NCI-H1105 (cell line): ENCODE measurements at places on chromosomes 11 and 22.

- DNase-seq: no peak
Measured at GRCh38 chr11:61287338-61287977, 7.7 kb downstream of the VWCE start.

DNA sequence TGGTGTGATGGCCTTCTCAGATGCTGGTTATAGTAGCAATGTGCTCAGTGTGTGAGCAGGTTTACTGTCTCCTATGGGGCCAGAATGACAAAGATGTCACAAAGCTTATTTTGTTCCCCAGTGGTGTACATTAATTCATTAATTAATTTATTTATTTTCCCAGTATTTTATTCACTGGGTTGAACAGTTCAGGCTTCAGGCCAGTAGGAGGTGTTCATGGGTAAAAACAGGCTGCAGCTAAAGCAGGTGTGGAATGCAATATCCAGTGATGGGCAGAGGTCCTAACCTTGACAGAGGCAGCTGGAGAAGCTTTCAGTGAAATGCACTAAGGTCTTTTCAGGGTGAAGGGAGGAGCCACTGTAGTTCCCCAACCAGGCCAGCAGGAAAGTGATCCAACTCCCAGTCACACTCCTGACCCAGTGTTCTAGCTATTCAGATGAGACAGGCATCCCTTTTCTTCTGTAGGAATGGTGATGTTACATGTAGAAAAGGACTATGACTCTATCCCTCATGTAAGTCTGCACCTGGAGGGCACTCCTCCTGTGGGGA lies 7.8 kb upstream of the FANCF start:
- no peak for DNase-seq

GRCh38 chr11:96309016-96309642 lies 33.9 kb downstream of the MAML2 start:
- no peak for DNase-seq

GRCh38 chr22:27385261-27385998 lies 416.1 kb downstream of the MN1 start:
- DNase-seq: no peak

DNA sequence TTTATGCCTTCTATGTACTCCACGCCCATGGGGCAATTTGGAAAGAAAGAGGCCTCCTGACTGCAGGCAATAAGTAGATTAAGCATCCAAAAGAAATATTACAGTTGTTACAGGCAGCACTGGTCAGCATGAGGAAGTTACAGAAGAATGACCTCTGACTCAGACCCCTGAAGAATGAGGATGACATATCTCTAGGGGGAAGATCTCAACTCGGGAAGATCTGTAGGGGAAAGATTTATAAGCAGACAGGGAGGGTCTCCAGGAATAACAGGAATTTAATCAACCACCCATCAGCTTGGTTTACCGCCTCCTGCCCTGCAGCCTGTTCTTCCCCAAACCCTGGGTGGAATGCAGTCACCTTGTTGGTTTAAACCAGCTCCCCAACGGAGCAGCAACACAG lies 58.0 kb downstream of the RCN1 start:
- DNase-seq: no peak

- DNase-seq: no peak
Measured at GRCh38 chr11:79331203-79331901, 109.5 kb downstream of the TENM4 start.

GRCh38 chr11:107819361-107820014 lies 39.1 kb downstream of the SLC35F2 start:
- DNase-seq: no peak

GRCh38 chr11:84021291-84021690 lies 735.1 kb upstream of the CCDC90B start:
- no peak for DNase-seq

DNA sequence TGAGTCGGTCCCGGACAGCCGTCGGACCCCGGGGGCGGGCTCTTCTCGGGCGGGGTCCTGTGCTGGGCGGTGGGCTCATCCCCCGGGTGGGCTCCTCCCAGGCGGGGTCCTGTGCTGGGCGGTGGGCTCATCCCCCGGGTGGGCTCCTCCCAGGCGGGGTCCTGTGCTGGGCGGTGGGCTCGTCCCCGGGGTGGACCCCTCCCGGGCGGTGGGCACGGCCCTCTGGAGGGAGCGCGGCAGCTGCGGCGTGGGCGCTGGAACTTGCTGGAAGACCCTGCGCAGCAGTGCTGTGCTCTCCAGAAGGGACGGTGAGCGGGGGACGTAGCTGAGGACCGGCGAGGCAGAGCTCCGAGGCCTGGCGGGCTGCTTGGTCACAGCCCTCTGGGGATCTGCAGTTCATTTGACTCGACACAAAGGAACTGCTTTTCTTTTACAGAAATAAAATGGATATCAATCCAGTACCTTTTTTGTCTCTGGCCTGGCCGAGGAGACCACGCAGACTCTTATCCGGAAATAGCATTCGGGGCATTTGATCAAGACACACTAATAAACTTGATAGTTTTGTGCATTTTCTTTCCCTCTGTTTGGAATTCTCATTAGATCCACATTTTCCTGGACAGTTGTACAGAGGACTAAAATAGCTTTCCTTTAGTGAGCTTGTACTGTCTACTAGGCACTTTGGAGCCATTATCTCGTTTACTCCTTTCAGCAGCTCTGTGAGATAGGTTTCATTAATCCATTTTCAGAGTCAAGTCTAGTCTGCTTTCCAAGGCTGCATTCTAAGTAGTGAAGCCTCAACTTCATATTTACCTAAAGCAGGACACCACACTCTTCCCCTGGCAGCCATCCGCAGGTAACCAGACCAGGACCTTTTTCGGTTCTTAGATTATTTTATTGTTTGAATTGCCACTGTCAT lies 812 bp downstream of the JAM3 start:
- peak; percentile 46 for DNase-seq

DNA sequence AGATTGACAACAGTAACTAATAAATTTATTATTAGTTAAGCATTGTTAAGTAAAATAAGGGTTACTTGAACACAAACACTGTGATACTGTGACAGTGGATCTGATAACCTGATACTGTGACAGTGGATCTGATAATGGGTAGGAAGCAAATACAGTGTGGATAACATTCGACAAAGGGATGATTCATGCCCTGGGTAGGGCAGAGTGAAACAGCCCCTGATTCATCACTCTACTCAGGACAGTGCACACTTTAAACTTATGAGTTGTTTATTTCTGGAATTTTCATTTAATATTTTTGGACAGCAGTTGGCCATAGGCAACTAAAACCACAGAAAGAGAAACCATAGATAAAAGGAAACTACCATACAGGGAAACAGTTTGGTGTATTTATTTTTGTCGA lies 60.8 kb upstream of the CTSC start:
- DNase-seq: no peak

- no peak for DNase-seq
Measured at GRCh38 chr11:69212798-69213110, 57.0 kb downstream of the SMIM38 start.

DNA sequence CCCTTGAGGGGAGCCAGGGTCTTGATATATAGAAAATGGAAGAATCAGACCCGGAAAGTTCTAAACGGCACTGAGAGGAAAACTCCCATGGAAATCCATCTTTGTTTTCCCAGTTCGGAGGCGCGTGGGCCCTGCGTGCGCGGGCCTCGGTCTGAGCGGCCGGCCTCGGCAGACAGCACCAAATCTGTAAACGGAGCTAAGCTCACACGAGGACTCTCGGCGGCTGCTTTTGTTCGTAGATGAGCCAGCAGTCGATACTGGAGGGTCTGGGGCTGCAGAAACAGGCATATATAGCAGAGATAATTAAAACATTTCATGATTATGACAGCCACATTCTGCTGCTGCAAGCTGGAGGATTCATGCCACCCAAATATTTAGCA lies 68.5 kb upstream of the PPARA start:
- no peak for DNase-seq

GRCh38 chr11:135075740-135076139 lies 663.7 kb upstream of the B3GAT1 start:
- DNase-seq: no peak

DNA sequence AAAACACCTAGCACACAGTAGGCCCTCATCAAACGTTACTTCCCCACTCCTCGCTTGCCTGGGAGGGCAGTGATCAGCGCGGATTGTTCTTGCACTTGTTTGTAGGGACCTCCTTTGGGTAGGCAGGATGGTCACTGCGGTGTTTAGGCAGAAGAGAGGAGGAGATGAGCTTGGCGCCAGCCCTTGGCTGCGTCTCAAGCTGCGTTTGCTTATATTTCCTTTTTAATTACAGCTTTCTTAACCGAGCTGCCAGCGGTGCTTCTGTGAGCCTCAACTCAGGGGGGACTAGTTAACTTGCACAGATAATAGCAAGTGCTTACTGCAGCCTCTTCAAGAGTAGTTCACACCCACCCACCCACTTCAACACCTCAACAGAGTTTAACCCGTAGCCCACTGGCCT lies 15.1 kb downstream of the IFT27 start:
- no peak for DNase-seq

GRCh38 chr11:134041791-134042696 lies 26.8 kb upstream of the JAM3 start:
- no peak for DNase-seq

DNA sequence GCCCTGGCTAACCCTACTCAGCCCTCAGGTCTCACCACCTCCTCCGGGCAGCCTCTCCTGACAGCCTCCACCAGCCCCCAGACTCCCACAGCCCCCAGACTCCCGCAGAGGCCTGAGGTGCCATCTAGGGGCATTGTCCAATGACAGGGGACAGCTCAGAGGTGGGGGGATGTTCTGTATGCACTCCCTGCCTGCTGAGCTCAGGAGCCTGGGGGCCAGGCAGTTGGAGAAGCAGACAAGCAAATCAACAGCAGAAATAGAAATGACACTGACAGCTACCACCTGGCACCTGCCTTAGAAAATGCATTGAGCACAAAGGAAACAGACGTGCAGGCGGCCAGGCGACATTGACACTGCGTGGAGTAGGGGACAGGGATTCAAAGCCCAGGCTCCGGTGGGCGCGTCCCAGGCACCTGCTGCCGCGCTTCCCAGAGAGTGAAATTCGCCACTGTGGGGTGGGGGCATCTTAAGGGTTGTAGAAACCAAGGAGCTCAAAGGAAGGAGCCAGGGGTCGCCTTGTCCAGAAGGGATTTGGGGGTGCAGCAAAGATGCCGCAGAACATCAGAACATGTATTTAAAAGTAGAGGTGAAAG lies 22.5 kb upstream of the WNT7B start:
- peak; percentile 7 for DNase-seq

- no peak for DNase-seq
Measured at GRCh38 chr11:32290783-32291182, 144.6 kb downstream of the WT1 start.

DNA sequence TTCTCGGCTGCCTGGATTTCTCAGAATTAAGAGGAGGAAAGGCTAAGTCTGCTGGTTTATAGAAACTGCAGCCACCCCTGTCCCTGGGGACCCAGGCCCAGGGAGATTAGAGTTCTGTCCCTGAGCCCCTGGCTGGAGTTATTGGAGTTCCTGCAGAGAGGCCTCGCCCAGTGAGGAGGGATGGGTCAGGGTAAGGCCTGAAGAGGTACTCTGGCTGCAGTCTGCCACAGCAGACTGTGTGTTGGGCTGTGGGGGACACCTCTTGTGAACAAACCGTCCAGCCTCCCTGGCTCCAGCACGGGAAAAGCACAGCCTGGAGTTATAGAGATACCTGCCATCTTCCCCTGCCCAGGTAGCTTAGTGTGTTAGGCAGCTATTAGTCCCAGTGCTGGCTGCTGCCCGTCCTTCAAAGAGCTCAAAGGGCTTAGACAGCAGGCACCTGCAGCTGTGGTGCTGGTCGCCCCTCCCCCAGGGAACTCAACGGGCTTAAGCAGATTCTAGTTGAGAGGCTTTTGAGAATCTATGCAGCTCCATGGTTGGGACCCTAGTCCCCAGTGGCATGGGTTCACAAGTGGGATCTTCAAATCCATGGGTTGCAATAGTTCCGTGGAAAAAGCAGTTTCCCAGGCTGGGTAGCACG lies 36.6 kb upstream of the MUC15 start:
- no peak for DNase-seq

- no peak for DNase-seq
Measured at GRCh38 chr11:119344291-119345010, 2.1 kb downstream of the MFRP start.

DNA sequence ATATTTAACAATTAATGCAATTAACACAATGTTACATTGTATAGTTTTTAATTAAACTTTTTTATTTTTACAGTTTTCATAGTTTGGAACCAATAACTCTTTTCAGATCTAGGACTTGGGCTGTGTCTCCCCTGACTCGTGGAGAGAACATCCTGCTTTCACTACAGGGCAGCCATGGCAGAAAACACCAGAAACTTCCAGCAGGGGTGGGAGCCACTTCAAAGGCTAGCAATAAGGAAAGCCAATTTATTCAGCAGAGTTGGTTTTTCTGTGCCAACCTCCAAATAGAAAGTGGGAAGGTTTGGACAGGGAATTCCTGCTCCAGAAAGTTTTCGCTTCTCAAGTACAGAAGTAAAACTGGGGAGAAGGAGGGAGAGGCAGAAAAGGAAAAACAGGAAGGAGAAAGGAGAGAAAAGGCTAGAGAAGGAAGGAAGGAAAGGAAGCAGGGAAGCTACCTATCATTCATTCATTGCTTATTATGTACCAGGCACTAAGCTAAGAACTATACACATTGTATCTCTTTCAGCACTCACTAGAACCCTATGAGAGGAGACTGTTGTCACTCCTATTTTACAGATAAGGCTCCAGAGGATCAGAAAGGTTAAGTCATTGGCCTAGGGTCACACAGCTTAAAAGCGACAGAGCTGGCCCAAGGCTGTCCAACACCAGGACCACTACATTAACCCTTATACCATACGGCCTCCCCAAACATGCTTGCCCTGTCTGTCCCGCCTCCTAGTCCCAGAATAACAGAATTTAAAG lies 54.8 kb upstream of the CREB3L1 start:
- DNase-seq: no peak

GRCh38 chr11:19592842-19593241 lies 119.8 kb upstream of the NAV2 start:
- DNase-seq: no peak

- DNase-seq: no peak
Measured at GRCh38 chr11:68116126-68116525, 5.1 kb downstream of the CHKA start.

- no peak for DNase-seq
Measured at GRCh38 chr22:22925805-22926369, 38.3 kb downstream of the IGLL5 start.

- no peak for DNase-seq
Measured at GRCh38 chr11:61342207-61342803, 9.3 kb downstream of the TKFC start.

GRCh38 chr22:28072066-28072465 lies 153.0 kb upstream of the PITPNB start:
- DNase-seq: no peak
